Cardiac muscle cell (in vitro differentiated cells and primary cell): ENCODE measurements at places on chromosomes 1 and 21. TPM values are rescaled to one million over a fixed set of nuclear protein-coding genes. Genes with fewer than 3 reads are reported as not detected.

The DMBX1 gene
- polyA plus RNA-seq: not detected in 2 replicates

DNA sequence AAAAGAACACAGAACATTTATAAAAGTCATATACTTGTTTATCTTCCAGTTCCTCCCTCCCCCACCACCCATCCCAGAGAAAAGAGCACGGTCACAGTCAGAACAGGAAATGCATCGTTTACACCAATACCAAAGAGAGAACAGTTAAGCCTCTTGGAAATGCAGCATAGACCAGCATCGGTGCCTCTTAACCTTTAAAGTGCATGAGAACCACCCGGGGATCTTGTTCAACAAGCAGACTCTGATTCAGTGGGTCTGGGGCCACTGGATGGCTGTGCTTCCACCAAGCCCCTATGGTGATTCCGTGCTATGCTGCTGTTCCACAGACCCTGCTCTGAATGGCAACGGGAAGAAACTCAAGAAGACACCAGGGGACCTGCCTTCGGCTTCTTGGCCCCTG lies 19.2 kb downstream of the FAM89A start:
- no peak for DNase-seq
- H3K36me3 ChIP-seq: no peaks in the 10 kb centered on the region
- no peak overlapping the region for H3K4me3 ChIP-seq
- no peaks in the 10 kb centered on the region for H3K27me3 ChIP-seq

DNA sequence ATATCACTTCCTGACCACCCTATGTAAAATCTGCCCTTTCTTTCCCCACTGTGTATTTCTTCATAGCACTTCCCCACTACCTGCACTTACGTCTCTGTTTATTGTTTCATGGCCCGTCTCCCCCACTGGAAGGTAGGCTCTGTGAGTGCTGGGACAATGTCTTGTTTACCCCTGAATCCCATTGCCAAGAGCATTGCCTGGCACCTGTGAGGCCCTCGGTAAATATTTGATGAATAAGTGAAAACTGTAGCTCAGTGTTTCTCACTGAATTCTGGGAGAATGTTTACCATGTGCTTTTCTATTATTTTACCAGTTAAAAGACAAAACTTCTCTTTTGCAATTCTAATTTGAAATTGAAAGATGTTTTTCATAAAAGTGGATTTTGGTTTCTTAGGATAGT lies 11.8 kb downstream of the NFASC start:
- no peak for DNase-seq
- no peaks in the 10 kb centered on the region for H3K36me3 ChIP-seq
- peaks cover 19% of the 10 kb centered on the region for H3K27me3 ChIP-seq

- H3K27ac ChIP-seq: no peak overlapping the region
- H3K4me3 ChIP-seq: no peak overlapping the region
- no peak for DNase-seq
- no peaks in the 10 kb centered on the region for H3K36me3 ChIP-seq
Observed at GRCh38 chr1:107547363-107548155, 406.7 kb downstream of the NTNG1 start.

The DNAI4 gene
- 13.8 and 14.2 TPM in 2 replicates for polyA plus RNA-seq

DNA sequence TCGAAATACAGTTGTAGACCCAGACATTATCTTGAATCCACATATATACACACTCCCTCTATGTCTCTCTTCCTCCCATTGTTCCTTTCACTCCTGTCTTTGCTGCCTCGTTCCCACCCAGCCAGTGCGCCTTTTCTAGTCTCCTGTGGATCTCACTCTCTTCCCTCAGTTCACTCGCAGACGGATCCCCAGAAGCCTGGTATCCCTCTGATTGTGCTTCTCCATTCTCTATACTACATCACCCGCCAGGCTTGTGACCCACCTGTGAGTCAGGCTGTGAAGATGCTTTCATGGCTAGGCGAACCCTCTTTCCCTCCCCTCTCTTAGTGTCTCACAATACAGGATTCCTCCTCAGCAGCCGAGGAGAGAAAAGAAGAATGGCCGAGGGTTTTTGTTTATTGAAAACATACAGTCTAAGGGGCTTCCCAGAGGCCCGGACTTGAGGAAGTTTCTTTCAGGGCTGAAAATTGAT lies 1.5 kb downstream of the HCN3 start:
- no peaks in the 10 kb centered on the region for H3K27me3 ChIP-seq
- peaks cover 3% of the 10 kb centered on the region for H3K4me1 ChIP-seq
- H3K4me3 ChIP-seq: no peak overlapping the region
- no peak for DNase-seq

- H3K4me3 ChIP-seq: no peak overlapping the region
- no peaks in the 10 kb centered on the region for H3K27me3 ChIP-seq
Observed at GRCh38 chr1:215001419-215002021, 81.0 kb upstream of the KCNK2 start.
